Activated CD4-positive, CD25-positive, alpha-beta regulatory T cell treated with anti-CD3 and anti-CD28 coated beads, Interleukin-2, amount 50 U/mL, for 72 hours (primary cell): ENCODE measurements at places on chromosomes 3 and 15.
A peak's percentile ranks its signal among the peaks of the same experiment; 100 is the strongest.

DNA sequence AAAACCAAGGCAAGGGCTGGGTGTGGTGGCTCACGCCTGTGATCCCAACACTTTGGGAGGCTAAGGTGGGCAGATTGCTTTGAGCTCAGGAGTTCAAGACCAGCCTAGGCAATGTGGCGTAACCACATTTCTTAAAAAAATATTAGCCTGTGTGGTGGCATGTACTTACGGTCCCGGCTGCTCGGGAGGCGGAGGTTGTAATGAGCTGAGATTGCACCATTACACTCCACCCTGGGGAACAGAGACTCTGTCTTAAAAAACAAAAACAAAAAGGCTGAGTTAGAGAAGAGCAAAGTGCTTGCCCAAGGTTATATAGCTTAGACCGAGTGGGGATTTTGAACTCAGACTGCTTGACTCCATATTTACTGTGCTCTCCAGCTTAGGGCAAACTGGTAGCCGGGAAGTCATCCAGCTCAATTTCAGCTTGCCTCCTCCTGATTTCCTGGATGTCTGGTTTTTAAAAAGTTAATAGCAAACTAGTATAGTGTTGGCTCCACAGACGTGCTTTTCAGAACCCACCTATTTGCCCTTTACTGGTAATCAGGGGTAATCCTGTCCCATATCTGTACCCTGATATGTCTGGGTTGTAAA lies 138.9 kb downstream of the CACNA1D start:
- no peak for DNase-seq

DNA sequence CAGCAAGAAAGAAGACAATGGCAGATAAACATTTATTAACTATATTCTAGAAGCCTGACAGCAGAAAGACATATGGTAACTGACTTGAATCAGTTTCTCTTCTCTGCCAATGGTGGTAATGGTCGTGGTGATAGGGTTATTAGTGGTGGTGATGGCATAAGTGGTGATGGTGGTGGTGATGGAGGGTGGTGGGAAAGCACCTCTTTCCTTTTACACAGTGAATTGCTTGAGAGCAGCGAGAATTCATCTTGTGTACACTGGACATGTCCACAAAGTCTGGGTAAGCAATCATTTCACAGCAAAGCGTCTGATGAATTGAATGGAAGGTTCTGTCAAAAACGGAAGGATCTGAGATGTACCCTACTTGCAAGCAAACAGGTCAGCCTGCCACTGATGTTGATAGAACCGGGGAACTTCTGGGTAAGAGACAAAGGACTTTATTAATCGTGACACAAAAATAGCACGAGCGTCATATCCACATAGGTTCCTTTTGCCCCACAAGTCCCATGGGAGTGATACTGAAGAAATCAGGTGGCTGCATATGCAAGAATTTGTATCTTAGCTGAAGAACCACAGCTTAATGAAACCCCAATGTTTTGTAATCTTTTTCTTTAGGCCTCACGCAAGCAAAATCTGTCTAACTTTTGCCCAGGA lies 23.5 kb upstream of the TBC1D5 start:
- DNase-seq, result no peak

DNA sequence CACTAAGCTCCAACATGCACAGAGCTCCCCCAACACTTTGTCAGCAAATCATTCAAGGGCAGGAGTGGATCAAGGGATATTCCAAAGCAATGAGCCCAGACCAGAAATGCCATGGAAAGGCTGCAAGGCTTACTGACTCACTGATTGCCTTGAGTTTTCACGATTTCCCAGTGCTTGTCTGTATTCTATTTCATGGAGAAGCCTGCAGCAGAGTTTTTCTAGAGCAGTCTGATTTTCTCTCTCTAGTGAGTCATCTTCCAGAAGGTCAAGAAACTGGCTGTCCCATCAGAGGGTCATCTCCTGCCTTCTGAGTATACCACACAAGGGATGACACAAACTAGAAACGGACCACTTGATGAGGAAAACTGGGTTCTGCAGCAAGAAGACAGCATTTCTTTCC lies 16.5 kb downstream of the LMCD1 start:
- DNase-seq, result no peak

DNA sequence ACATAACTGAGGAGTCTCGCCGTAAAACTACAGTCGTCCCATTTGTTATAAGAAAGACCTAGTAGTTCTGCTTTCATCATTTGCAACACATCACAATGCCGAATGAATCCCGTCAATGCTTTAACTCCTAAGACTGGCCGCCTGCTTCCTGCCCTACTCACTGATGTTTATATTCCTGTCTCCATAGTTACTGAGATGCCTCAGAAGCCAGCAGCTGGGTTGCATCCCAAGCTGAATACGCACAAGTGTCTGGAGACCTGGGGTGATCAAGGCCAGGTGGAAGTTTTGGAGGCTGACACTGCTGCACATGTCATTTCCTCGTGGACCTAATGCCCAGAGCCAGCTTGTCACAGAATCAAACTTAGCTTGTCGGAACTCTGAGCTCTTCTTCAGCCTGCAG lies 95.2 kb upstream of the UBE2E1 start:
- DNase-seq, result no peak

DNA sequence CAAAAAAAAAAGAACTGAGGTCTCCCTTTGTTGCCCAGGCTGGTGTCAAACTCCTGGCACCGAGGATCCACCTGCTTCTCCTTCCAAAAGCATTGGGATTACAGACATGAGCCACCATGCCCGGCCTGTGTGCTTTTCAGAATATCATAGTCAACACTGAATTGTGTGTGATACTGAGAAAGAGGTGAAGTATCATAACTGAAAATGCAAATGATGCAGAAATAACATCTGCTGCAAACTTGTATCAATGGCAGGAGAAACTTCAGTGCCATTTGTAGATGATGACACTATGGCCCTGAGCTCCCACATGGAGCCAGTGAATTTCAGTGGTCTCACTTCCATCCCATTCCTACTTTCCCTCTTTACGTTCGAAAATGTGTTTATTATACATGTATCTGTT lies 21.9 kb downstream of the IL12A start:
- no peak for DNase-seq

GRCh38 chr3:131898346-131898745 lies 136.5 kb downstream of the CPNE4 start:
- no peak for DNase-seq

DNA sequence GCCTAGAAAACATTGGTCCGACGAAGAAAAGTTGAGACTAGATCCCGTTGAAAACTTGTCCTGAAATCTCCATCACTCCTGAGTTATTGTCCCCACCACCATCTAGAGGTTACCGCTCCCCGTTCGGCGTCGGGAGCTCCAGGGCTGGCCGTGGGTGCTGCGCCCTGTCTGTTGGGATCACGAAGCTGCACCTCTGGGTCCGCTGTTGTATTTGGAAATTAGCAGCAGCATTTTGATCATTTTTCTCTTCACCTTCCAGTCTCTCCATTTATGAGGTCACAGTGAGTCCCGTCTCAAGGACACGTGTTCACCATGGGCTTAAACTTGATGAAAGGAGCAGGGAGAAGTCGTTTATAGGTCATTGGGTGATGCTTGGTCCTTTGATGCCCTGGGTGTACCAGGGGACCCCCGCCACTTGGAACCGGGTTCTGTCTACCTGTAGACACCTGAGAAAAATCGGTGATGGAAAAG lies 565 bp downstream of the MANF start:
- no peak for DNase-seq

- DNase-seq, result no peak
Observed at GRCh38 chr3:109803274-109803673, 465.9 kb upstream of the DPPA4 start.

DNA sequence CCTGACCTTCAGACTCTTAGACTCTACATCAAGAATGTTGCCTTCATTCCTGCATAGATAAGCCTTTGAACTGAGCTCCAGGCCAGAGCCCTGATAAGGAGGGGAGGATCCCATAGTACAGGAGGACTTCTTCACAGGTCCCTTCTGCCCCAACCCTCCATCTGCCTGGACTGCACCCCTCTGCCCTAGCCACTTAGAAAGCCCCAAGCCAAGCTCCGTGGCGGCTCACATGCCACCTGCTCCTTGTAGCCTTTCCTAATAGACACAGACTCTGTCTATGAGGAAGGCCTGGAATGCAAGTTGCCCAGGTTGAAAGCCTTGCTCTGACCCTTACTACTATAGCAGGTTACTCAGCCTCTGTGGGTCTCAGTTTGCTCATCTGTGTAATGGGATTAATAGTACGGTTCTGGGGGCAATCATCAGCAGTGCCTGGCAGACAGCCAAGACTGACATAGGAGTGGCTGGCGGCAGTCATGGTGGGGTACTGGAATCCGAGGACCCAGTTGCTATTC lies 11.6 kb downstream of the PCSK6 start:
- DNase-seq, result no peak

DNA sequence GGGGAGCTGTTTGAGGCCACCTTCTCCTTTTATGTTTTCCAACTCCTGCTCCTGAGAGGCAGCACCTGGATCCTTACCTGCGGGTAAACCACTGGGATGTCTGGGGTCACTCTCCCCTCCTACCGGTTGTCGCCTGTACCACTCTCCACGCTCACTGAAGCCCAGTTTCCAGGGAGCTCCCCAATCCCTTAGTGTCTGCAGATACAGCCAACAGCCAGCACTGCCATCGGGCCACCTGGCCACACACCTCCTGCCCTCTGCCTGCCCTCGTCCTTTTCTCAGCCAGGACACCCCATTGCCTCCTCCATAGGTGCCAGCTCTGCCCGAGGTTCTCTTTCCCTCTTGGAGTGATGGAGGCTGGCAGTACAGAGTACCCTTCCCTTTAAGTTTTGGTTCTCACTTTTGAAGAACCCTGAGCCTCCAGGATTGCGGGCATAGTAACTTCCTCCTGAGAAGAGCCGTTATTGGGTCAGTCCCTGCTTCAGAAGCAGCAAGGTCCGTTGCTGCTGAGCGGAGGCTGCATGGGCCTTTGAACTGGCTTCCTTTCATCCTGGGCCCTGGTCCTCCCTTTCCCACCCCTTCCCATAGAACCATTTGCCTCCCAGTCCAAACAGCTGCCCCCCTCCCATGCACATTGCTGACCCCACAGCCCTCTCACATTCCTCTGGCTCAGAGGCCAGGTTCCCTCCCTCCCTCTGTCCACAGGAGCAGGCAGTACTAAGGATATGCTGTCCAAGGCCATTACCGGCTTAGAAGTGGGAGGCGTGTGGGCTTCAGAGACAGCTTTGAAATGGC lies 30.9 kb downstream of the ARNT2 start:
- DNase-seq, result no peak

DNA sequence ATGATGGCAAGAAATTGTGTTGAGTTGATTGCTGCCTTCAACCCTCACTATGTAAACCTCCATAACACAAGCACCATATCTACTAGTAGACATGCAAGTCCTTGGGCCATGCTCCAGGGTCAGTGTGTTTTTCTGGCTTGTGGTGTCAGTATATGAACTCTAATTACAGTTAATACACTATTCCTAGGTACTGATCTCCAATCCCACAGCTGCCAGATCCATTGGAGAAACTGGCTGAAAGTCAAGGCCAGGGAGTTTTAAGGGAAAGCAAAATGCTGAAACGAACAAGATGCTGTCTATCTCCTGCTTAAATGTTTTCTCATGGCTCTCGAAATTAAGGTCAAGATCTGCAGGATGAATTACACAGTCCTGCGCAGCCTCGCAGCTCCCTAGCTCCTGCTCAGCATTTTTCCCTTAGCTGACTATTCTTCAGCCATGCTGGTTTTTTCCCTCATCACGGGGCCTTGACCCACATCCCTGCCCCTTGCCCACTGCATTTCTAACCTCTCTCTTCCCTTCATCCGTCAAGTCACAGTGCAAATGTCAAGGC lies 425.0 kb upstream of the ADAMTS9 start:
- DNase-seq, result no peak

- DNase-seq, result peak; percentile 42
Observed at GRCh38 chr3:71083726-71084131, 499.8 kb downstream of the FOXP1 start.

- no peak for DNase-seq
Observed at GRCh38 chr3:149473357-149474249, 894 bp upstream of the TM4SF4 start.

- no peak for DNase-seq
Observed at GRCh38 chr3:141337523-141337854, 30.8 kb upstream of the ZBTB38 start.

GRCh38 chr15:74851960-74852359 lies 9.0 kb upstream of the ULK3 start:
- no peak for DNase-seq

DNA sequence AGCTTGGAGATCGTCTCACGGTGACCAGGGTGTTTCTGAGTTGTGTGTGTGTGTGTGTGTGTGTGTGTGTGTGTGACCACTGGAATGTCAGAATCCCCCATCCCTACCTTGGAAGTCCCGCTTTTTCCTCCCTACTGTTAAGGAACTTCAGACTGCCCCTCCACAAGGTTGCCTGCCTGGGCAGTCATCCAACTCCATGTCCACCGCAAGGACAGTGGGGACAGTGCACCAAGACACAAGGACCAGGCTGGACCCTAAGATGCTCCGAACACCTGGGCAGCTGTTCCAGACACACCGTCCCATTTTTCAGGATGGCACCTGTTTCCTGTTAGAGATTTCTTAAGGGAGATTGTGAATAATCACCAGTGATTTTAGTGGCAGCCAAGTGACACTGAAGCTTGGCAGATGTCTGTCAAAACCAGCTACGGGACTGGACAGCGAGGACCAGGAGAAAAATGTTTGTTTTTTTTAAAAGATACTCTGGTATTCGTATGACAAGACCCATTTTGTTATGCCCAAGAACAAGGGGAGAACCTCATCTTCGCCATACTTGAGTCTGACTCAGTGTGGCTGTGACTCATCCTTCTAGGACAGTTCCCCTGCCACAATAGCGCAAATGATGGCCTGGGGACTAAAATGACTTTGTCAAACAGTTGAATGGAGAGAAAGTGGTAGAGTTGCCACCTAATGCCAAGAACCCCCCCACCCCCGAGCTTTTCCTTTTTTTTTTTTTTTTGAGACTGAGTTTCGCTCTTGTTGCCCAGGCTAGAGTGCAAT lies 15.5 kb downstream of the PAQR9 start:
- no peak for DNase-seq

GRCh38 chr3:125694761-125695294 lies 99.5 kb upstream of the OSBPL11 start:
- DNase-seq, result no peak

- no peak for DNase-seq
Observed at GRCh38 chr3:179454887-179455286, 3.6 kb upstream of the GNB4 start.

DNA sequence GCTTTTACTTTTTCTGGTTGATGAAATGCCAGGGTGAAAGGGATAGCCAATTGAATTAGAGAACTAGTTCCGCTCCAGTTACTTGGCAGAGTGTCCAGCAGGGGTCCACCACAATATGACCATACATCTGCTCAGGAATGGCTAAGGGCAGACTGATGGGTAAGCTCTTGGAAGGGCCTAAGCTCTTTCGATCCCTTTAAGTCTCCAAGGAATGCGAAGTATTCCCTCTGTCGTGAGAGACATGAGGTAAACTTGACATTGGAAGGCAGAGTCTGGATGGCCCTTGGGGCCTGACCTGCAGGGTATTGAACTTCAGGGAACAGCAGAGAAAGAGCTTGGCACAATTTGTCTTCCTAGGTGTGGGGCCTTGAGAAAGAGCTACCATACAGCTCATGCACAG lies 805.8 kb downstream of the PLOD2 start:
- DNase-seq, result no peak

- no peak for DNase-seq
Observed at GRCh38 chr3:160607826-160608225, 42.5 kb upstream of the KPNA4 start.

GRCh38 chr3:126134219-126134975 lies 46.0 kb downstream of the ALDH1L1 start:
- peak; percentile 58 for DNase-seq
